ENCODE measurements at places on chromosomes 6 and 20.

GRCh38 chr6:137954253-137954652, 87.2 kb downstream of the TNFAIP3 start:
- no peak for DNase-seq

DNA sequence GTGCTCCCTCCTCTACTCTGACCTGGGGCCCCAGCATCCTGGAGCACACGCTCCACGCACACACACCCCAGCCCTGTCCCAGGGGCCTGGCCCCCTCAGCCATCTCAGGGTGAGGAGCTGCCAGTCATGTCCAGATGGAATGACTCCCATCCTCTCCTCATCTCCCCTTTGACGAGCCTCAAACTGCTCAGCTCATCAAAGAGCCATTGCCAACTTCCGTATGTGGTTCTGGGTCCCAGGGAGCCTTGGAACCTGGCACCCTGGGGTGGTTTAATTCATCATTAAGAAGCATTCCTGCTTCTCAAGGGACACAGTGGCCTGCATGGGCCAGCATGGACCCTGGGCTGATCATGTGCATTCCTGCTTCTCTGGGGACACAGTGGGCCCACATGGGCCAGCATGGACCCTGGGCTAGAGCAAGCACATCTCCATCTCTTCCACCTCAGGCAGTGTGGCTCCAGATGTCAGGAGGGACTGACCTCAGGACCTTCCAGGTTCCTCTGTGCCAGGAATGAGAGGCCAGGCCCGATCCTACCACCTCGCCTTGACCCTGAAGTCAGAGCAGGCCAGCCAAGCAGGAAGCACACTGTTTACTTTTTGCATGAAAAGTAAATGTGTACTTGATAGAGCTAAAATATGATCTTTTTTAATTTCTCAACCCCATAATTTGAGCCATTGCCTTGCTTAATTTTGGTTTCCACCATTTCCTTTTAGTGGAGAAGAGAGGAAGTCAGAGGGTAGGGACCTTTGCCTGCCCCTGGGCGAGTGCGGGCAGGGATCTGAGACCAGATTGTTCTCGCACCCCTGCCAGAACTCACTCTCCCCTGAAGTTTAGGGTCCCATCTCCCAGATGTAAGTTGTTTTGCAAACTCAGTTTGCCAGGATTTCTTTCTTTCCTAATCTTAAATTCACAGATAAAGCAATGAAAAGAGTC, 26.1 kb downstream of the SPATA2 start:
- DNase-seq: no peak

DNA sequence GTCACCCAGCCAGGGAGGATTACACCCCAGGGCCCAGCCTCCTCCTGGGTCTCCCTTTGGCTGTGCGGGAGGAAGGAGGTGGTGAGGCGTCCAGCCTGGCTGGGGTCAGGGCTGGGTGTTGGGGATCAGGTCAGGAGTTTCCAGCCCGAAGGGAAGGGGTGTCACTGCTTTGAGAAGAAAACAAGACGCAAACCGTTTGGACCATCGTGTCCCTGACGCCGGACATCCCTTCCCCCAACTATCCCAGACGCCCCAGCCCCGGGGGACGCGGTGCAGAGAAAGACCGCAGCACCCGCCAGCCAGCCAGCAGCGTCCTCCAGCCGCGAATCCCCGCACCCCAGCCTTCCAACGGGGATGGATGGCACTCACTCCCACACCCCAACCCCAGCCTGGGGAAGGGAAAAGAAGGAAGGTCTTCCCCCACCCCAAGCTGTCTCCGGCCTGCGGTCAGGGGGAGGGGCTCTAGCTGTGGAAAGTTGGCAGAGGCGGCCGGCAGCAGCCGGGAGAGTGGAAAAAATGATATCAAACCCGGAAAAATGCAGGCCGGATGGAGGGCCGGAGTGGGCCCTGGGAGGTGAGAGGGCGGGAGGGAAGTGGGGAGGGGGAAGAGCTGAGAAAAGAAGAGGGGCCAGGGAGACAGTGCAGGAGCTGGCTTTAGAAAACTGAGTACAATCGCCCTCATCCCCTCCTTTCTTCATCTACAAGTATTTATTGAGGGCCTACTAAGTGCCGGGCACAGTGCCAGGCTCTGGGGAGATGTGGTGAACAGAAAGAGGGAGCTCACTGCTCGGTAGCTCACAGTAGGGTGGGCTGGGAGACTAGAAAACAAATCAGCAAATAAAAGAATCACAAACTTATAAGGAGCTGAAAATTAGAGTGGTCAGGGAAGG, 10.6 kb downstream of the REM1 start:
- no peak for DNase-seq

- DNase-seq: no peak
Measured at GRCh38 chr20:43983359-43983758, 68.7 kb downstream of the TOX2 start.

DNA sequence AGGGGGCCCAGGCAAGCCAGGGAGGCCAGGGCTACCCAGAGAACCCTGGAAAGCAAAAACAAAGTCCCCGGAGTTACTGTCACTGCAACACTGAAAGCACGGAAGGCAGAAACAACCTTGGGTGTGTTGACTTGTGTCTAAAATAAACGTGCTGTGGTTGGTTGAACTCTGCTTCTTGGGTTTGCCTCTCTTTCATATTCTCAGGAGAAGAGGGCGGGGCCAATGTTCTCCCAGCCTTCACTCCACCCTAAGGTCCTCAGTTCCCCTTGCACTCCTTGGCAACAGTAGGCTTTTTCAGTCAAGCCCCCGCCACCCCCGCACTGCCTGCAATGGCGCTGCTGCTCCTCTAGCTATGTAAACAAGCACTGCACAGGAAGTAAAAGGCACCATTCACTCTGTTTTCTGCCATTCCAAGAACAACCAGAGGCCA, 60.9 kb downstream of the COL9A1 start:
- no peak for DNase-seq

DNA sequence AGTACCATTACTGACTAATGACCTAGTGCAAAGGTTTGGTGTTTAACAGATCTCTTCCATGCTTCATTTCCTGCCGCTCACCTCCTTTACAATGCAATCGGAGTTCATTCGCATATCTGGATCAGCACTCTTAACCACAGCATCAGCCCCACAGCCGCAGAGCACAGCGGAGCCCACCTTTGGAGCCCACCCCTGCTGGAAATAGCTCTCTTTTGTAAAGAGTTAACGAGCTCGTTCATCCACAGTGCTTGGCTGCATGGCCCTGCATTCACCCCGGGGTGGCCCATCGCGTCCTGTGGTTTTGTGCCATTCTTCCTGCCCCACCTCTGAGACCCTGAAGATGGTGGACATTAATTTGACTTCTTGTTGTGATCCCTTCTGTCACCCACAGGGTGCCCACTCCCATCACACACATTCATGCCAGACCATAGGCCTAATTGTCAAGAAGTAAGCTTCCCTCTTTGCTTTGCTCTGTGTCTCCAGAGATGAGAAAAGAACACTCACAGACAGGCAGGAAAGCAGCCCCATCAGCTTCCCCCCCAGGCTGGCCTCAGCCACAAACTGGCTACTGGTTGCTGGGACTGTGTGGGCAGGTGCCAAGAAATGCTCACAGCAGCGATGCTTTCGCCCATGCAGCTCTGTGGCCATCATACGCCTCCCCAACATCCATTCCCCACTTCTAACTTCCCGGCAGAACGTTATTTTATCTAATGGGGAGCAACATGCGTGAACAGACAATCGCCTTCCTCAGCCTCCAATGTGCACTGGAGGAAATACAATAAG, 167.0 kb downstream of the LRFN2 start:
- no peak for DNase-seq

DNA sequence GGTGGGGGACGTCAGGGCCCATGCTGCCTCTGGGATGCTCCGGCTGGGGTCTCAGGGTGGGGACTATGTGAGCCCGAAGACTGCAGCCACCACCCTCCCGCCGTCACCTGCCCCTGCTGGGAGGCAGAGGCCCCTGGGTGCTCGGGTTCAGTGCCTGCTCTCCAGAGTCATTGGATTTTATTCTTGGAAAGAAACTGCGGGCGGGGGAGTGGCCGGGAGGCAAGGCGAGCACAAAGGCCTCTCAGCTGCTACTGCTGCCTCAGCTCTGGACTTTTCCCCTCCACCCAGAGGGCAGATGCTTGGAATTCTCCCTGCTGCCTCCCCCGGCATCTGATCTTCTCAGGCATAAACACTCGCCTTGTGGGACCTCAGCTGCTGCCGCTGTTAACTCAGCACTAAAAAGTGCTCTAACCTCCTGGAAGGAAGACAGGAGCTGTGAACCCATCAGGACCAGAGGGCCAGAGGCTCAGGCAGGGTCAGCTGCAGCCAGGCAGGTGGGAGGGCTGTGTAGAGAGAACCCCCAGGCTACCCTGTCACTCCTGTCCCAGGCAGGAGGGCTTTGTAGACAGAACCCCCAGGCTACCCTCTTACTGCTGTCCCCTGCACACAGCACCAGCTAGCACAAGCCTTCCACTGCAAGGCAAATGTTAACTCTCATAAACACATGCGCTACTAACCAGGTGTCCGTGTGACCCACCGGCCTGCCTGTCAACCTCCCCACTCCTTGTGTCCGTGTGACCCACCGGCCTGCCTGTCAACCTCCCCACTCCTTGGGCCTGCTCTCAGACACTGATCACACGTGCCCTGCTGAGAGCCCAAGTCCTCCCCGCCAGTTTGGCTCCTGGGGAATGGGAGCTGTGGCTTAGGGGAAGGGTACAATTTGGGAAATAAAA, 9.4 kb upstream of the FRMD1 start:
- DNase-seq: no peak

DNA sequence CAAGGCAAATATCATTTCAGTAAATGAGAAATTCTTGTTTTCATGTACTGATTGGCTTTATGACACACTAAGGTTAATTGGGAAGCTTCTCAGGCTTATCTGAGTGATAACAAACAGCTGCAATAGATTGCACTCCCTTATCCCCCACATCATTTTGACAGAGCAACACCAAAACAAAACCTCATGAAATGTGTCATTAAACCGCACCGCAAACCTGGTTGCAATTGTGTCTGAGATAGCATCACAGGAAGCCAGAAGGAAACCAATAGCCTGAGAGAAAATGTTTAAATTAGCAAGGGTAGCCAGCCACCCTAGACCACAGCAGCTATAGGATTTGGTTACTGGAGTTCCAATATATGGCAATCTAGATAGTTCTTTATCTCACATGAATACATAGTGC, 31.6 kb upstream of the LAMA4 start:
- no peak for DNase-seq

- DNase-seq: no peak
Measured at GRCh38 chr20:37839432-37839827, 63.5 kb upstream of the VSTM2L start.

DNA sequence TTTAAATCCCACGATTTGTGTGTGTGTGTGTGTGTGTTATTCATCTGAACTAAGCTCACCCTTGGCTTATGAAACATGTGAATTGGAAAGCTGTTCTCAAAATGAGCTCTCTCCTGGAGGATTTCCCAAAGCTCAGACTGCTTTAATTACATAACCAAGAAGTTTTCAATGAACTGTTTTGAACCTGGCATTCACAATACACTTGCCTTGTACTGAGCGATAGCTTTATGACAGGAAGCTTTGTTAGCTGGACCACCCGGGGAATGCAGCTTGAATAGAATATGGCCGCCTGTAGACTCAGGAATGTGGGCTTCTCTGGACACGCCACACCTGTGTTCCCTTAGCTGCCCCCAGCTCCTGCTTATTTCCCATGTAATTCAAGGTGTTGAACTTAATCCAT, 71.4 kb upstream of the PREP start:
- DNase-seq: no peak

- no peak for DNase-seq
Measured at GRCh38 chr20:61186771-61187472, 65.1 kb upstream of the CDH4 start.

GRCh38 chr6:158131926-158132325, 36.1 kb downstream of the SERAC1 start:
- no peak for DNase-seq

DNA sequence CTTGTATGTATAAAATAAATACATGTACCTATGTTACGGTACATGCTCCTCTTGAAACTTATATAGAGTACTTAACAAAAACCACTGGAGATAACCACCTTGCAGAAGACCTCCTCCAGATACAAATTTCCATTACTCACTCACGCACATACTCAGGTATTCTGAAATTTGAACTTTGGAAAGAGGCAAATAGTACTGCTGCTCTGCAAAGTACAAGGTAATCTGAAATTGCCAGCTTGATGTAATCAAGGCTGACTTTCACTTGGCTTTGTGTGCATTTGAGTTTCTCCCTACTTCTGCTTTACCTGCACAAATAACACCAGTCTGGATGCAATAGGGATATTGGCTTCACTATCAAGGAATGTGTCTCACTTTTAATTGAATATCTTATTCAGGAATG, 123.6 kb downstream of the FOXA2 start:
- DNase-seq: no peak

DNA sequence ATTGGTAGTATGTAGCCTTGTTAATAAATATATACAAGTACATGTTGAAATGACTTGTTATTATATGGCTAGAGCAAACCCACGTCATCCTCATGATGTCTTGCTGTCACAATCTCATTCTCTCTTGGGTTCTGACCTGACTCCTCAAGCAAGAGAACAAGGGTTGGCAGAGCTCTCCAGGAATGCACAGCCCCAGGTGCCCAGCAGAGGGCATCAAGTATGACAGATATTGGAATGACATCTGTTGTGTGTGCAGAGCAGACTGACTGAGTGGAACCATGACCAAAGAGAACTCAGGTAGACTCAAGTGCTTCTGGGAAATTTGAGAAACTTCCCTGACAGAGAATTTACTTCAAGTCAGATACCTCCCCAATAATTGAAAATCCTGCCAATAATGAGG, 90.6 kb downstream of the PAX1 start:
- DNase-seq: no peak

- no peak for DNase-seq
Measured at GRCh38 chr20:9241232-9241692, 172.4 kb downstream of the PLCB4 start.

All from esophagus squamous epithelium (tissue), 5 donors.